Left ventricle myocardium superior (tissue), 1 donor: ENCODE measurements at places on chromosomes 1 and 21. TPM values are rescaled to one million over a fixed set of nuclear protein-coding genes. Genes with fewer than 3 reads are reported as not detected.
A peak's percentile ranks its signal among the peaks of the same experiment; 100 is the strongest.

- DNase-seq: peak; percentile 33
Measured at GRCh38 chr21:43817157-43818086, 28.0 kb downstream of the RRP1 start.

DNA sequence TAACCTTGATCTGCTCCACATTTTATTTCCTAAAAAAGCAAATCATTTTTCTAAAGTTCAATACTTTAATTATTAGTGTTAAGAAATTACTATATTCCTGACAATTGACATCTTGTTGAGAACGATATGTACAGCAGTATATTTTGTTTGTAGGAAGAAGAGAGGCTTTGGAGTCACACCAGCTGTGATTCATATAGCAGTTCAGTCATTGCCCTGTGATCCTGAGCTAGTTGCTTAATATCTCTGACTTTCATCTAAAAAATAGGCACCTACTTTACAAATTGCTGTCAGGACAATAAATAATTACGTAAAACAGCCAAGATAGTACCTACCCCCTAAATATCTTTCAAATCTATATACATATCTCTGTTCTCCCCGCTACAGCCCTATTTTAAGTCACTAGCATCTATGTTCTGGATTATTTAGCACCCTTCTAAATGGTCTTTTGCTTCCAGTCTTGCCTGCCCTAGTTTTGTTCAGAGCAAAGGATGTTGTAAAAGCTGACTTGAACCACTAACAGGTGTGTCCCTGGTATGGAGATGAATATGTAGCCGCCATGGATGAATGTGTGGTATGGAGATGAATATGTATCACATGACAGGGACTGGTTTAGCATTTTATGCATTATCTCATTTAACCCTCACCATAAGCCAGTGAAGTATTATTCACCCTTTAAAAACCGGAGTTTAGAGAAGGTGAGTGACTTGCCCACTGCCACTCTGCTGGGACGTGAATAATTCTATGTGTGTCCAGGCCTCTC lies 42.2 kb downstream of the RNF220 start:
- no peak for DNase-seq

DNA sequence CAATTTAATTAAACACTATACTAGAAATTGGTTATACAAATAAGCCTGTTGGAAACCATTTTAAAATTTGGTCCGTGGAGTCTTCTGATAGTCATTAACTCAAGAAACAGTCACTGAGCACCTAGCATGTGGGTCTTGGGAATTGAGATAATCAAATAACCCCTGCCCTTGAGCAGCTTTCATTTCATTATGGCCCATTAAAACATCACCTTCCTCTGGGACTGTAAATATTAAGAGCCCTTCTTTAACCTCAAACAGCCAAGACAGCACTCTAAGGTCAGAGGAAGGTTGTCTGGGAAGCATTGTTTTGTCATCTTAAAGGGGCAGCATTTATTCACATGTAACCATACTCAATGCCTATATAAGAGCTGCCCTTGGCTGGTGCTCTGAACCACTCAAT lies 610.3 kb upstream of the USP24 start:
- DNase-seq: no peak

DNA sequence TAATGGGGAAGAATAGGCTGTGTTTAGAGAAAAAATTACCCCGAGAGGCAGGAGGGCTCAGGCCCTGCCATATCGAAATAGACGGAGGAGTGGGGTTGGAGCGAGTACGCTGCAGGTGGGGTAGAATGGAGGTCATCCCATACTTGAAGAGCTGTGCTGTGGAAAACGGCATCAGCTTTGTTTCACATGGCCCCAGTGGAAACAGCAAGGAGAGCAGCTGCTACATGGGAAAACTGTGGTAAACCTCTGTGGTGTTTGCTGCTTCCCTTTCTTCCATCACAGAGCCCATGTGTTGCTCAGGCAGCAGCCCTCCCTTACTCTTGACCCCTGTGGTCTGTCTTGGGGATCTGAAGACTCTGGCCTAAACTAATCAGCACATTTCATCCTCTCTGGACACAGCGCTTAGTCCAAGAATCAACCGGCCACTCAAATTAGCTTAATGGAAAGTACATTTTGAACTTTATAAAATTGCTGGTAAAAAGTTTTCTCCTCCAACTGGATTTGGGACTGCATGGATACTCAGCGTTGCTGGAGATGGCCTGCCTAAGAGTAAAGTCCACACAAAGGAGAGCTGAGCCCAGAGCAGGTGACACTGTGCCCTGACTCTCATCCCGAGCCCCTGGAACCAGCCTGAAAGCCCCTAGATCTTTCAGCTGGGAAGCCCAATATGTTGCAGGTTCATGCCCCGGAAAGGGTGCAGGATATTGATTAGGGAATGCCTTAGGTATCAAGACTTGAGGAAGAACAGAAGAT lies 127.1 kb upstream of the GADD45A start:
- DNase-seq: no peak

The CFAP45 gene
- total RNA-seq: 1.7 TPM

- DNase-seq: no peak
Measured at GRCh38 chr1:31222176-31222575, 17.5 kb downstream of the NKAIN1 start.
